ENCODE measurements at places on chromosomes 6 and 20. TPM values are rescaled to one million over a fixed set of nuclear protein-coding genes. Genes with fewer than 3 reads are reported as not detected.
A peak's percentile ranks its signal among the peaks of the same experiment; 100 is the strongest.

DNA sequence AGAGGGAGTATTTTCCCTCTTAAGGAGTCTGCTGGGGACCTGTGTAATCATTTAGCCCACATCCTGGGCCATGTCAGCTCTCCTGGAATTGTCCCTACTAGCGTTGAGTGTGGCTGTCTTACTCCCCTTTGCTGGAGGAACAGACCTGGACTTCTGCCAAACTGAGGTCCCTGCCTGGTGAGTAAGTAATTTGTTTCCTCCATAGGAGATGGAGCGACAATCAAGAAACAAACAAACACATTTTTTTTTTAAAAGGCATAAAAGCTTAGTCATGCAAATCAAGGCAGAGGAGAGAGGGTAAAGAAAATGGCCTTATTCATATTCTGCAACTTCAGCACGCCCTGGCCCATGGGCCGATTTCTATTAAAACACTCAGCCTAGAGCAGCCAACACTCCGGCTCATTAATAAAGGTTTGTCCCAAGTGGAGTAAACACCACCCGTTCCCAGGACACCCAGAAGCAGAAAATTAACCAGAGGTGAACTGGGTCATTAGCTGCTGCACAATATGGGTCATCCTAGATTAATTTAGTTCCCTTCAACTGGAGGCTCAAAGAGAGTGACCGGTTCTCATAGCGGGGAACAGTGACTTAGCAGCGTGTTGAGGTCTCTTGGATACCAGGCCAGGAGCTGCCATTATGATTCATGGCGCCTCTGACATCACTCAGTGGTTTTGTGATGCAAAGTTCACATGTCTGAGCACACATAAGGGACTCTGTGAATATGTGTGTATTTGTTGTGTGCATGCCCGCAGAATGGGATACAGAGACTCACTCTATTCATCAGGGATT is 165.0 kb upstream of the SULF2 start:
- peaks cover 6% of the 10 kb centered on the region for H3K36me3 ChIP-seq
- peaks cover 2% of the 10 kb centered on the region for H3K27me3 ChIP-seq
- H3K4me1 ChIP-seq, result no peaks in the 10 kb centered on the region
- H3K4me3 ChIP-seq, result no peak overlapping the region
- H3K27ac ChIP-seq, result no peak overlapping the region

GRCh38 chr6:56851074-56851473 is 103.8 kb upstream of the BEND6 start:
- peaks cover 59% of the 10 kb centered on the region for H3K4me1 ChIP-seq
- peaks cover 2% of the 10 kb centered on the region for H3K27me3 ChIP-seq
- H3K4me3 ChIP-seq, result peak overlapping the region; percentile 93
- peak overlapping the region; percentile 90 for H3K27ac ChIP-seq

TCP11 gene
- total RNA-seq, result 0.60 TPM

- H3K4me3 ChIP-seq, result no peak overlapping the region
- DNase-seq, result no peak
- H3K4me1 ChIP-seq, result peaks cover 26% of the 10 kb centered on the region
- no peaks in the 10 kb centered on the region for H3K36me3 ChIP-seq
- H3K27me3 ChIP-seq, result peaks cover 14% of the 10 kb centered on the region
Measured at GRCh38 chr20:25052255-25053194, 5.4 kb downstream of the ACSS1 start.

DNA sequence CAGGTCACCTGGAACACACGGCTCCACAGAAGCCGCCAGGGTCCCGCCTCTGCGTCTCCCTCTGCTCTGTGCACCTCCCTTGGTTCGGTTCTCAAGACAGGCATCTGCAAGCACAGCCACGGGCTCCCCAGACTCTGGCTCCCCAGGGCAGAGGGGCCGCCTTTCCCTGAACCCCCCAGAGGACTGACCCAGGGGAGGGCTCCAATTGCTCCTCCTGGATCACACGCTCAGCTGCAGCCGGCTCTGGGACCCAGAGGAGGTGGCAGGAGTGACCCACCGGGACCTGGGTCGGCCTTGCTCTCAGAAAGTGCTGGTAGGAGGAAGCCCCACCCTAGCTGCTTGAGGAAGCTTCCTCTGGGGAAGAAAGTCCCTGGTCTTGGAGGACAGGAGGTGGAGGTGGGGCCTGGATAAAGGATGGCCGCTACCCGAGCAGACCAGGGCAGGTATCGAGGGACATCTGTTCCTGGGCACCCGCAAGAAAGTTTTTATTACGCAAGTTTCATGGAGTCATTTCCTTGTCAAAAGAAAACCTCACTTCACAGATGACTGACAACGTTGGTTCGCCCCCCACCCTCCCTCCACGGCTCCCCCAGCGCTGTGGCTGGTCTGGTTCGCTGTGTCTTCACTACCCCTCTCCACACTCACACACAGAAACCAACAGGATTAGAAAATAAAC is 103.9 kb upstream of the AFDN start:
- no peak overlapping the region for H3K27ac ChIP-seq
- H3K27me3 ChIP-seq, result peaks cover 2% of the 10 kb centered on the region
- no peaks in the 10 kb centered on the region for H3K4me1 ChIP-seq
- no peaks in the 10 kb centered on the region for H3K36me3 ChIP-seq

RAB44 gene
- 0.28 TPM for total RNA-seq

GNAS-AS1 gene
- 1.0 TPM for total RNA-seq

DNA sequence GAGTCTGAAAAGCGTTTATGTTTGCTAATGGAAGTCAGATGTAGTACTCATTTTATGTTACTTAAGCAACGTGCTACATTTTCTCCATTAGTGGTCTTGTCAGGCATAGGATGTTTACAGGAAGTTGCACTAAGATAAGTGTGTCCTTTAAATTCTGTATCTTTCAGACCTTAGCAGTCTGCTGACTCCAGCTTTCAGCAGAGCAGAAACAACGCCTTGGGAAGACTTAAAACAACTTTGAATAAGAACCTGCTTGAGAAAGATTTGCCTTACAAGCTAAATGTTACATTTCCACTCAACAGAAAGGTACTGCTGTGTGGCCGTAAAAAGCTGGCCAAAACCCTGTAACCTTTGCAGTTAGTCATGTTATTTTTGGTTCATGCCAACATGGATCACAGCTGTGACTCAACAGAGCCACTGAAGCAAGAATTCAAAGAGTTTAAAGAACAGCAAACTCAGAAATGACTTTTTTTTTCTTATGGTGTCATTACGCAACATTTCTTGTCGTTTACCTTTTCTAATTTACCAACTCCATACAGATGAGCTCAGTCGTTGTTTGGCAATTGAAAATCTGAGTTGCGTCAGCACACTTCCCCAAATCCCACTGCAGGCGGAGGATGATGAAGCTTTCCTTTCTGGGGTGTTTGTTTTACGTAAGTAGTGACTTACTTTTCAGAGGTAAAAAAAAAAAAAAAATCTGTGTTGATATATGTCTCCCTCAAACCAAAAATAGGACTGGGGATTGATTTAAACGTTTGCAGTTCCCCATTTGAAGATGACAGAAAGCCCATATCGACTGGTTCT is 27.9 kb upstream of the BMP6 start:
- DNase-seq, result peak; percentile 90
- peak overlapping the region; percentile 89 for H3K27ac ChIP-seq
- peaks cover 4% of the 10 kb centered on the region for H3K27me3 ChIP-seq
- H3K36me3 ChIP-seq, result no peaks in the 10 kb centered on the region
- peaks cover 36% of the 10 kb centered on the region for H3K4me1 ChIP-seq

DNA sequence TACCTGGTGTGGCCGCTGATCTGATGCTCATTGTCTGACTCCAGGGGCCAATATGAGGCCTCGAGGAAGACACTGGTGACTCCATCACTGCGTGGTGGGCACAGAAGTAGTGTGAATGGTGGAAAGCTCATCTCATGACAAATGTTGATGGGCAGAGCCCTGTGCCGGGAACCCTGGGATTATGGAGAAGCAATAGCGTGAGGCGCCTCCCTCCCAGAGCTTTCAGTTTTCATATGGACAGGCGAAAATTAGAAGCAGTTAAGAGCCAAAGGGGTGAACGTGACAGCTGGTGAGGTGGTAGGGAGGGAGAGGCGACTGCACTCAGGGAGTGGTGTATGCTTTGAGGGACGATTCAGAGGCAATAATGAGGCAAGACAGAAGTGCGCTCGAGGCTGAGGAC is 39.3 kb upstream of the TTPAL start:
- no peak for DNase-seq
- H3K4me1 ChIP-seq, result no peaks in the 10 kb centered on the region
- no peak overlapping the region for H3K4me3 ChIP-seq
- no peaks in the 10 kb centered on the region for H3K36me3 ChIP-seq

PNPLA1 gene
- total RNA-seq, result not detected
